ENCODE measurements at places on chromosomes 12 and 14.

DNA sequence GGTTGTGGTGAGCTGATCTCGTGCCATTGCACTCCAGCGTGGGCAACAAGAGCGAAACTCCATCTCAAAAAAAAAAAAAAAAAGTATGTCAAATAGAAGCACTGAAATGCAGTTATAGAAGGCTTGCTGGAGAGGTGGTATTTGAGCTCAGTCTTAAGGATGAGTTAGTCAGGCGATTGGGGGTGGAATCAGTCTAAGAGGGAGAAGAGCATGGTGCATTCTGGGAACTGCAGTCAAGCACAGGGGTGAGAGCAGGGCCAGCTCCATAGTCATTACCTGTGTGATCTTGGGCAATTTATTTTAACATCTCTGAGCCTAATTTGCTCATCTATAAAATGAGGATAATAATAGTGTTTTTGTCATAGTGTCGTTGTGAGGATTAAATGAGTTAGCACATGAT lies 5.9 kb upstream of the GNB3 start:
- no peak for DNase-seq

DNA sequence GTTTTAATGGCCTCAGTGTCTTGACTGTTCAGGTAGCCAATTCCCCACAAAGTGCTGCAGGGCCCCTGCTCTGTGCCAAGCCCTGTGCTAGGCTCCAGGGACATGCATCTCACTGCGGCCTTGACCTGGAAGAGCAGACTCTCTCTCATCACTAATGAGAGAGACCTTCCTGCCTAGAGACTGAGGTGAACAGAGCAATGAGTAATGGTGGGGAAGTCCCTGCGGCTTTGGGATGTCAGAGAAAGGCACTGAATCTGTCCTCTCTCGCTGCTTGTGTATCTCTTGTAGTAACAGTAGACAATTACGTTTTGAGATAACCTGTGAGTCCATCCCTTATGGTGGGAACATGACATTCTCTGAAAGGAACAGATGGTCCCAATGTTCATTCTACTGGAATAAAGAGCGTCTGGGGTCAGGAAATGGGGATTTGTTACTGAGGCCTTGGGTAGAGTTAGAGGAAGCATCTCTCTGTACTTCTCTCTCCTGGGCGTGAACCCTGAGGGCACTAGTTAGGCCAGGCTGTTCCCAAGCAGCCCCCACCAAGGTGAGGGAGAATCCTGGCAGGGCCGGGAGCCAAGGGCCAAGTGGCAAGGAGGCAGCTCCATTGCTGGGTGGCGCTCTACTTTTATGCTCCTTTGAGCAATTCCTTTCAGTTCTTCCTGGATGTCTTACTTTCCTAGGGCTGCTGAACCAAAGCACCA lies 13.5 kb downstream of the NFATC4 start:
- DNase-seq: no peak

GRCh38 chr12:64025174-64025958 lies 180.9 kb downstream of the SRGAP1 start:
- no peak for DNase-seq

DNA sequence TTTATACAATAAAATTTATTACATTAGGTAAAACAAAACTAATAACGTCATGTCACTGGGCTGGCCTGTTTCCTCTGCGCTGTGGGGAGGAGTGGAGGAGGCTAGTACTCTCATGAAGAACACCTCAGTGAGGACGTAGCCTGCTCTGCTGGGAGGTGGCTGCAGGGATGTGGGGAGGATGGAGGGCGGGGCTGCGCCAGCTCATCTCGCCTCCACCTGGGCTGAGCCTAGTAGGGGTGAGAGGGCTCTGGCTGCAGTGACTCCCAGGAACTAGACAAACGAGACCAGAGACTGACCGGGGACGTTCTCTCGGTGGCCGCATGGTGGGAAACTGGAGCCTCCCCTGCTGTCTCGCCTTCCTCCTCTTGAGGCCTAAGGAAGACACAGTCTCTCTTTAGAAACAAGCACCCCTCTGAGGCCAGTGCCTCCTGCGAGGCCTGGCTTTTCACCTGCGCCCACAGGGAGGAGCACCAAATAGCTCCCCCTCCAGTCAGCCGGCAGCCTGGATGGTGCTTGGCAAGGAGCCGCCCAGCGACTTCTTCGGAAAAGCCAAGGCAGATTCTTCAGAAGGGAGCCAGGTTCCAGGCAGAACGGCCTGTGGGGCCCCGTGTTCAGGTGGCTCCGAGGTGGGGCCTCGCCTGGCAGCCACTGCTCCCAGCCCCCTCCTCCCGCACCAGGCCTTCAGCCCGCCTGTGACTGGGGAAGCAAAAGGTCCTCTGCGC lies 62.4 kb downstream of the PLEKHG3 start:
- DNase-seq: no peak

- no peak for DNase-seq
Measured at GRCh38 chr12:108819920-108820706, 37.3 kb downstream of the SSH1 start.

DNA sequence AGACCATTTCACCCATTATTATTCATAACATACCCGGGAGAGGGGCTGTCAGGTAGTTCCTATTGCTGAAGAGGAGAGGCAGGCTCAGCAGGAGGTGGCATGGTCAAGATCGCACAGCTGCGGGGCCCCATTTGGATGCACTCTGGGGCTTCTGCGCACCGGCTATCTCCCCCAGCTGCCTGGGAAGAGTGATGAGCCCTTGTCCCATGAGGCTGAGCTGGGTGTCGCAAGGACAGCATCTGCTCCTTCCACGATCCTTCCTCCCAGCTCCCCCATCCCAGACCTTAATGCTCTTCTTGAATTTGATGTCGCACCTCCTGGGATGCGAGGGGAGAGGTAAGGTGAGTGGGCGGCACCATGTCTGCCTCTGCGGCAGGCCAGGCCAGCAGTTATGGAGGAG lies 62.6 kb downstream of the SLC24A4 start:
- DNase-seq: no peak

GRCh38 chr14:57732463-57733285 lies 133.2 kb downstream of the SLC35F4 start:
- DNase-seq: no peak

GRCh38 chr12:68189821-68190242 lies 30.3 kb upstream of the IFNG start:
- DNase-seq: no peak

GRCh38 chr12:112018571-112019237 lies 5.5 kb downstream of the ERP29 start:
- no peak for DNase-seq

DNA sequence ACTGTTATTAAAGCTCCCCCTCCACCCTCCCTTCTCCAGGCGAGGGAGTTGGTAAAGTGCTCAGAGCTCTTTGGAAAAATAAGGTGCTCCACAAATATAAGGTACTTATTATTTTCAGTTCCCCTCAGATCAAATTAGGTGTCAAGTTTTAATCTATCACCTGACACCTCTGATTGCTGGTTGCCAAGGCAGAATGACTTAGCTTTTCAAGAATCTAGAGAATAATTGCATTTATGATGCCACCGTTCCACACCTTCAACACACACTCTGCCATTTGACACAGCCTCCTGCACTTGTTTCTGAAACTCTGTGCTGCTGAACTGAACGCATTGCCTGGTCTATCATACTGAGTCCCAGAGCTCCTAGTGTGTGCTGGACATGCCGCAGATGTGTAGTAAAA lies 128.6 kb downstream of the CRACR2A start:
- no peak for DNase-seq

DNA sequence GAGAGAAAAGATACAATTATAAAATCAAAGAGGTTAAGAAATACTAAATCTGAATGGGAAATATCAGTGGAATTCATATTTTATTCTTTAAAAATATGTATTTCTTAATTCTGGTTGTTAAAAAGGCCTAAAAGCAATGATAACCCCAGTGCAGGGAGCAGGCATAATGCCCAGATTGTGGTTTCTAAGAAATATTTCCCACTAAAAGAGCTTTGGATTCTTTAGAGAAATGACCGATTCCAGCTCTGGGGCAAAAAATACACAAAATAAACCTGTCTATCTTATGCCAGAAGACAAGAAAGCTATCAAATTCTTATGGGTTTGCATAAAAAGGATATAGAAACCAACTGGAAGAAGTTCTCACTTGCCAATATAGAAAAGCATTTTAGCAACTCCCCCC lies 71.6 kb downstream of the PDE6H start:
- no peak for DNase-seq

- DNase-seq: no peak
Measured at GRCh38 chr12:102756530-102756929, 160.5 kb downstream of the PAH start.

- peak; percentile 22 for DNase-seq
Measured at GRCh38 chr12:76777765-76778216, 13.9 kb downstream of the ZDHHC17 start.

- DNase-seq: no peak
Measured at GRCh38 chr12:77382096-77382742, 316.9 kb upstream of the E2F7 start.

GRCh38 chr12:59164991-59165718 lies 244.9 kb upstream of the LRIG3 start:
- no peak for DNase-seq

- no peak for DNase-seq
Measured at GRCh38 chr14:102761206-102761605, 16.0 kb upstream of the TRAF3 start.

- no peak for DNase-seq
Measured at GRCh38 chr12:123233505-123234308, 471 bp downstream of the MTRFR start.

DNA sequence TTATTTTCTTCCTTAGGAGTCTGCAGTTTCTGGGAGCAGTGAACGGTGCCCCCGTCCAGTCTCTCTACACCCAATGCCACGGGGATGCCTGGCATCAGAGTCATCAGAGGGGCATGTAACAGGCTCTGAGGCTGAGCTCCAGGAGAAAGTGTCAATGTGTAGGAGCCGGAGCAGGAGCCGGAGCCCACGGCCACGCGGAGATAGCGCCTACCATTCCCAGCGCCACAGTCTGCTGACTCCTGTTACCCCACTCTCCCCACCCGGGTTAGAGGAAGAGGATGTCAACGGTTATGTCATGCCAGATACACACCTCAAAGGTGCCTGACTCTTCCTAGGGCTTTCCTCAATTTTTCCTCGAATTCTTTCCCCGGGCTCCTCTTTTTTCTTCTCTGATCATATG lies 3.3 kb upstream of the PA2G4 start:
- DNase-seq: no peak
